ENCODE measurements at places on chromosomes 11 and 22.

- no peak for DNase-seq
Observed at GRCh38 chr11:2467695-2468055, 22.9 kb downstream of the KCNQ1 start.

GRCh38 chr11:59767225-59767611, 12.0 kb downstream of the STX3 start:
- DNase-seq, result no peak

DNA sequence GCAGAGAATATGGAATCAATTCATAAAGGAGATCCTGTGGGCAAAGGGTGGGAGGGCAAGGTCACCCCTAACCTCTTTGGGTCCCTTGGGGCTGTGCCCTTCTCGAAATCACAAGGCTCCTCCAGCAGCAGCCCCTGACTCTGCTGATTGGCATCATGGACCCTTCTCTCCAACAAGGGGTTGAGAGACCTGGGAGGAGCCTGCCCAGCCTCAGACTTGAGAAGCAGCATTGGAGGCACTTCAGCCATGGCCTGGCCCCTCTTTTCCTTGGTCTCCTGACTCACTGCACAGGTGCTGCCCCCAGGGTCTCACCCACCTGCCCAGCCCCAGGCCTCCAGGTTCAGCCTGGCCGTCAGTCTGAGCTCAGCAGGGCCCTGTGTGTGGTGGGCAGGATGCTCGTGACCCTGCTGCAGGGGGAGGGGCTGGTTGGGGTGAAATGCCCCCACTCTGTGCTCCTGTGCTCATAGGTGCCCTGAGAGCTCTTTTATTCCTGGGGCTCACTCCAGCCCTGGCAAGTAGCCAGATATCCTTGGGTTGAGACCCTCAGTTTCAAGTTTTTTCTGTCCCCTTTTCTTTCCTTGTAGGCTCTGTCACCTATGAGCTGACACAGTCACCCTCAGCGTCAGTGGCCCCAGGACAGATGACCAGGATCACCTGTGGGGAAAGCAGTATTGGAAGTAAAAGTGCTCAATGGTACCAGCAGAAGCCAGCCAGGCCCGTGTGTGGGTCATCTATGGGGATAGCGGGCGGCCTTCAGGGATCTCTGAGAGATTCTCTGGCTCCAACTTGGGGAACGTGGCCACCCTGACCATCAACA, 110.8 kb downstream of the GGTLC2 start:
- DNase-seq, result no peak

- DNase-seq, result no peak
Observed at GRCh38 chr11:116335078-116335477, 437.7 kb downstream of the BUD13 start.

DNA sequence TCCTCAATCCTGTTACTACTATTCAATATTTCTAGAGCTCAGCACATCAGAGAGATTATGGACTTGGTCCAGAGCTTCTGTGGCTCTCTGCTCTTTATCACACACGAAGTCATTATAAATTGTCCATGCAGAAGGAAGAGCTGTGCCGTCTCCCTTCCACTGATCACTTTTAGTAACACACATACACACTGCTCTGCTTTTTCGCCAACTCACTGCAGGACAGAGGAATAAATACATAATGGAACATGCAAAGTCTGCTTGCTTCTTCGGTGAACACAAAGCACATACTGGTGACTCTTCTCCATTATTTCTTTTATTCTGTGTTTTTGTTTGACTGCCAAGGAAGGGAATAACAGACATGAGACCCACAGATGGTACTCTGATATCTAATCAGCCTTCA, 1000.0 kb upstream of the TENM4 start:
- DNase-seq, result no peak

- peak; percentile 85 for DNase-seq
Observed at GRCh38 chr11:20127671-20128527, 32.4 kb downstream of the DBX1 start.

DNA sequence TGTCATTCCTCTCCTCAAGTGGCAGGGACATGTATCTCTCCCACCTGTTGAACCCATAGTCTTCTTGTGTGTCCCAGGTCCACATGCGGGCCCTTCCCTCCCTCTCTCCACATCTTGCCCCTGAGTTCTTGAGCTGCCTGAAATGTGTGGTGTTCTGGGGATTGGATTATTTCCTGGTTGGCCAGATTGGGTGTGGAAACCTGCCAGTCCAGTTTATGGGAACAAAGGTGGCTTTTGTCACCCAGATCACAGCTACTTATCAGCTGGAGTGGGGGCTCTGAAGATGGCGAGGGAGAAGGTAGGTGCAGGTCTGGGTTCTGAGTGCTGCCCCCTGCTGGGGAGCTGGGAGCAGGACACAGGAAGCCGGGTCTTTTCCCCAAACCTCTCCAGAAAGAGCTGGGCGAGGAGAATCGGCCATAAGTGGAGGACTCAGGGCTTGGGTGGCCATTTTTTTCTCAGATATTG, 14.2 kb downstream of the DTX4 start:
- peak; percentile 80 for DNase-seq

GRCh38 chr22:38260761-38261681, 11.8 kb downstream of the TMEM184B start:
- DNase-seq, result no peak

DNA sequence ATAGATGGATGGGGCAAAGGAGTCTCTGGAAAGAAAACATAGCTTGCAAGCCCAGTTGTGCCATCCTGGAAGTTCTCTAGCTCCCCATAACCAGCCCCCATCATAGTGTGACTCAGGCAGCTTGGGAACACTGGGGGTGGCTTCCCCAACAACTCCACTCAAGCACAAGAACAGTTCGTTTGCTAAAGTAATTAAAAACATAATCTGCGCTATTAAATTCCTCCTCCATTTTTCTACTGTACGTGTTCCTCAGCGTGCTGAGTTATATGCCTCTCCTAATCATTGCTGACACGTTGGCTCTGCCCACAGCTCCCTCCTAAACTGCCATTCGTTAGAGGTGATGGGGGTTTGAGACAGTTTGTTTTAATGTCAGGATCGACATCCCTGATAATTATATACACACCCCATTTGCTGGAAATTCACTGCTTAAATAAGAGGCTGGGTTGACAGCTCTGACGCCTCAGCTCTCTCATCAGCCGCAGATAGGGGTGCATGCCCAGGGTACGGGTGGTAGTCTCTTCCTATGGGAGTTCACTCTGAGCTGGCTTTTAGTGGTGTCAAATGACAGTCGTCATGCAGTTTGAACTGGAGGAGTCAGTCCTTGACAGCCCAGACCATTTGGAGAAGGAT, 59.5 kb upstream of the SEZ6L start:
- DNase-seq, result no peak

- DNase-seq, result peak; percentile 72
Observed at GRCh38 chr22:50548921-50549790, 3.5 kb downstream of the KLHDC7B start.

Measured in H7 (cell line).